Activated CD4-positive, alpha-beta T cell treated with anti-CD3 and anti-CD28 coated beads, Interleukin-10, Interleukin-2, amounts not matched to agents 100 ng/mL and 50 ng/mL, durations not matched to agents 16 hours and 8 hours (primary cell): ENCODE measurements at places on chromosomes 12 and 14.

DNA sequence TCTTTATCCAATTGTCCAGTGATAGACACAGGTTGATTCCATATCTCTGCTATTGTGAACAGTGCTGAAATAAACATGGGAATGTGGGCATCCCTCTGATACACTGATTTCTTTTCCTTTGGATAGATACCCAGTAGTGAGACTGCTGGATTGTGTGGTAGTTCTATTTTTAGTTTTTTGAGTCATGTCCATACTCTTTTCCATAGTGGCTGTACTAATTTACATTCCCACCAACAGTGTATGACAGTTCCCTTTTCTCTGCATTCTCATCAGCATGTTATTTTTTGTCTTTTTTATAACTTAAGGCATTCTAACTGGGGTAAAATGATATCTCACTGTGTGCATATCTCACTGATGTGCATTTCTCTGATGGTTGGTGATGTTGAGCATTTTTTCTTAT, 24.8 kb upstream of the VASH1 start:
- DNase-seq, result no peak

DNA sequence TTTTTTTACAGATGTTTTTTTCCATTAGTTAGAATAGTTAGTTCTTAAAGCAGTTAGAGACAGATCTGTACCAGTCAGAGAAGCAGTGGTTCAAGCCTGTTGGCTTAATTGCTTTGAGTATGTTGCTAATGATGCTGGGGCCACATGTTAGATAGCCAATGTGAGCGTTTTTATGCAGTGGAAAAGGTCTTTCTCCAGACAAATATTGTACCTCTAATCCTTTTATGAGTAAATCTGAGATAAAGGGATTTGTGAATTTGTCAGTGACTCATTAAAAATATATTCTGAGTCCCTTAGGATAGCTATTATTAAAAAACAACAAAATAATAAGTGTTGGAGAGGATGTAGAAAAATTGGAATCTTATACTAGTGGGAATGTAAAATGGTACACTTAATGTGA, 154.2 kb downstream of the MSRB3 start:
- no peak for DNase-seq

DNA sequence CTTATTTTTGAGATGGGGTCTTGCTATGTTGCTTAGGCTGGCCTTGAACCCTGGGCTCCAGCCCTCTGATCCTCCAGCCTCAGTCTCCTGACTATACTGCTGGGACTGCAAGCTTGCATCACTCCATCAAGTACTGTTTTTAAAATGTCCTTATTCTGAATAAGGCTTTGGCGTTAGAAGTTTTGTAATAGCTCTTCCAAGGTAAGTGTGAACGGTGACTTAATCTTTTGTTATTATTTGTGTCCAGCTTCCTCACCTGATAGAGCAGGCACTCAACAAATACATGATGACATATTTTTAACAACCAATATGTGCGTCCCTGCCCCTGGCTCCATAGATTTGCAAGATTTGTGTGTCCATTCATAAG, 1.4 kb downstream of the C1RL start:
- peak; percentile 17 for DNase-seq

DNA sequence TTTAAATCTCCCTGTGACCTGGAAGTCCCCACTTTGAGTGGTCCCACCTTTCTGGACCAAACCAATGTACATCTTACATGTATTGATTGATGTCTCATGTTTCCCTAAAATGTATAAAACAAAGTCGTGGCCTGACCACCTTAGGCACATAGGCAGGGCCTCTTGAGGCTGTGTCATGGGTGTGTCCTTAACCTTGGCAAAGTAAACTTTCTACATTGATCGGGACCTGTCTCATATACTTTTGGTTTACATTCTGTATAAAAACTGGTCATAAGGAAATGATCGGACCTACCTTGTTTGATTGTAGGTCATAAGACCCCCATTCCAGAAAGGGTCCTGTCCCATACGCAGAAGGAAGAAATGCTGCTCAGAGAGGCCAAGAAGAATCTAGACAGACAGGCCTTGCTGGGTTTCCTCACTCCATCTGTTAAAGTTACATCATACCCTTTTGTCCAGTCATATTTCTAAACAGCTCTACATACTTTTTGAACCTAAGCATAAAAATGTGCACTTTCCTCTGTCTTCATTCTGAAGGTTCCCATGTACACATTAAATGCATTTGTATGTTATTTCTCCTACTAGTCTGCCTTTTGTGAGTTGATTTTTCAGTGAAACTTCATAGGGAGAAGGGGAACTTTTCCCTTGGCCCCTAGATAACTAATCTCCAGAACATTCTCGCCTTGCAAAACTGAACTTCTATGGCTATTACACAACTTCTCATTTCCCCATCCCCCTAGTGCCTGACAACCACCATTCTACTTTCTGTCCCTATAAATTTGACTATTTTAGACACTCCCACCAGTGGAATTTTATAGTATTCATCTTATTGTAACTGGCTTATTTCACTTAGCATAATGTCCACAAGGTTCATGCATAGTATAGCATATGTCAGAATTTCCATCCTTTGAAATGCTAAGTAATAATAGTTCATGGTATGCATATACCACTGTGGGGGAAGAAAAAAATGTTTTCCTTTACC, 30.2 kb upstream of the CPM start:
- no peak for DNase-seq

GRCh38 chr12:130540376-130540775, 175.7 kb downstream of the RIMBP2 start:
- no peak for DNase-seq
